GM10248 (cell line): ENCODE measurements at places on chromosomes 1 and 21.

GRCh38 chr1:3668585-3669300 lies 16.4 kb downstream of the TP73 start:
- no peak for DNase-seq

DNA sequence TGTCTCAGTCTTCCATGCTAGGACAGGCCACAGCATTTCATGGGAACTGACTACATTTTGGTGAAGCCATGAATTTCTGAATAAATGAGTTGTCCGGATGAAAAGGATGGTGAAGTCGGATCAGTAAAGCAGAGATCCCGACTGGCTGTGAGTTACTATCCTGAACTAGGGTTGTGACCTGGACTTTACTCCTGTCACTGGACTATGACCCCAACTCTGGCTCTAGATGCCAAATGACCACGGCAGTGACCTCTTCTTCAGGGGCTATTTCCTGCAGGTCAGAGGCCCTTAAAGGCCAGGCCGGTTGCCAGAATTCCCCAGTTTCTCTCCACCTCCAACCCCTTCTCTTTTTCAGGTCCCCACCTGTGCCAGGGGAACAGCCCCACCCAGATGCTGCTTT lies 1.7 kb upstream of the NECTIN4 start:
- no peak for DNase-seq

DNA sequence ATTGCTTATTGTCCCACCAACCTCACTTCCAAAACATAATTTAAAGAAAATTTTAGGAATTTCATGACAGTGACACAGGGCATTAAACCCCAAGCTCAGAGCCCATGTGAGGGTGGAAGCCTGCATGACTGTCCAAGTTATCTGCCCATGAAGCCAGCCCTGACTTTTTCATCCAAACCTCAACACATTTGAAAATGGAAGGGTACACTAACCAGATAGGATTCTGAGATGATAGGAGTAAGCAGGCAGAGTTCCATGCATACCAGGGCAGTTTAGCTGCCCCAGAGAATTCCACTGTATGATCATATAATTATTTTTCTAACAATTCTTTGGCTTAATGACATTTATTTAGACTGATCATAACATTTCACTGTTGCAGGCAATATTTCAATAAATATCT lies 986.0 kb downstream of the TTLL7 start:
- no peak for DNase-seq

- no peak for DNase-seq
These were observed 70.0 kb downstream of the HMCN1 start for GRCh38 chr1:185804206-185804605.

GRCh38 chr1:65882076-65882475 lies 89.4 kb downstream of the PDE4B start:
- DNase-seq, result no peak

- no peak for DNase-seq
These were observed 13.8 kb downstream of the FGGY start for GRCh38 chr1:59310549-59311250.

GRCh38 chr1:221286399-221286798 lies 407.2 kb downstream of the HLX start:
- no peak for DNase-seq
